ENCODE measurements at places on chromosomes 6 and 20.

DNA sequence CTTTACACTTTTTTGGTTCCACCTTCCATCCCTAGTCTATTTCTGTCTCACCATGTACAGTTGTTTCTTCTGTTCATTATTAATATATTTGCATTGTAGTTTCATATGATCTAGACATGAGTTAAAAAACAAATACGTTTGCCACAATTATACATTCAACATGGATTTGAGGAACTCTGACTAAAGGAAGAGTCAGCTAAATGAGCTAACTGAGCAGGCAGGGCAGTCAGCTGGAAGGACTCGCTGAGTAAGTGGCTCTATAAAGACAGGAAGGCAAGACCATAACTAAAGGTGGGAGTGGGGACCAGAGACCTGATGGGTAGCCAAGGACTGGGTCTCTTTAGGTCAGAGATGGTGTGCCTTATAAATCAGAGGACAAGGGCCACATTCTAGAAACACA is 26.3 kb downstream of the TMX4 start:
- no peak for DNase-seq

- no peak for DNase-seq
These were observed 17.9 kb upstream of the MOCS1 start for GRCh38 chr6:39952167-39952566.

DNA sequence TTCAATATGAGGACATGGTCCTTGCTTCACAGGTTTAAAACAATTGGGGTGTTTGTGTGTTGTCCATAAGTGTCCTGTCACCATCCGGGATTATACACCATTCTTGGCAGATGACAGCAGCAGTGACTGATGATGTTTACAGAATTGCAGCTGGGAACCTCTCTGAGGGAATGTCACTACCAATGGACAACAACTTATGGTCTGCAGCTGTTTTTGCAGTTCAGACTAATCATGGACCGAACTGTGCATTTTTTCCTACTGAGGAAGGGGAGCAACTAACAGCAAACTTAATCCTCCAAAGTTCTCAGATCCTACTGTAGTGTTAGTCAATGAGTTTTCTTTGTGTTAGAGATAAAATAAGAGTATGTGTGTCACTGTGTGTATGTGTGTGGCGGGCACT is 26.0 kb downstream of the FAM229B start:
- DNase-seq, result no peak

GRCh38 chr20:4306206-4306605 is 290.8 kb upstream of the RNF24 start:
- DNase-seq, result no peak

- DNase-seq, result no peak
These were observed 2.9 kb upstream of the IER3 start for GRCh38 chr6:30747300-30747687.

- peak; percentile 90 for DNase-seq
These were observed 123.3 kb downstream of the KIF13A start for GRCh38 chr6:17863901-17864754.

- DNase-seq, result peak; percentile 11
These were observed 34.9 kb upstream of the LOC128125822 start for GRCh38 chr6:63537201-63537958.

- no peak for DNase-seq
These were observed 23.1 kb downstream of the UBE3D start for GRCh38 chr6:83042467-83043053.

GRCh38 chr6:169155481-169155880 is 98.2 kb downstream of the THBS2 start:
- DNase-seq, result no peak

DNA sequence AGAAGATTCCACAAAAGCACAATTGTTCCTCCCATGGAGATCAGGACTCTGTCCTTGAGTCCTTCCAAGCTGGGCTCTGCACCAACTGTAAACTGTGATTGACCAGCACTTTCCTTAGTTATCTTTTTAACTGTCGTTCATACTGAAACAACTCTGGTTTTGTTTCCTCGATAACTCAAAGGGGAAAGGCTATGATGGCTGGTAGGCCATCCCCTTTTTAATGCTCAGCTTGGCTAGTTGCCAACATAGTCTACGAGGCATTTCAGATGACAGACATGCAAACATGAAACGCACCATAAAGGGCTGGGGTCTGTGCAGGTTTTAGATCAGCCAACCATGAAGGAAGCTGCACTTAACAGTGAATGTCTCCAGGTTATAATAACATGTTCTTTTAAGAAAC is 497.1 kb upstream of the ARID1B start:
- no peak for DNase-seq

- no peak for DNase-seq
These were observed 38.3 kb downstream of the ARHGAP18 start for GRCh38 chr6:129671442-129672340.

DNA sequence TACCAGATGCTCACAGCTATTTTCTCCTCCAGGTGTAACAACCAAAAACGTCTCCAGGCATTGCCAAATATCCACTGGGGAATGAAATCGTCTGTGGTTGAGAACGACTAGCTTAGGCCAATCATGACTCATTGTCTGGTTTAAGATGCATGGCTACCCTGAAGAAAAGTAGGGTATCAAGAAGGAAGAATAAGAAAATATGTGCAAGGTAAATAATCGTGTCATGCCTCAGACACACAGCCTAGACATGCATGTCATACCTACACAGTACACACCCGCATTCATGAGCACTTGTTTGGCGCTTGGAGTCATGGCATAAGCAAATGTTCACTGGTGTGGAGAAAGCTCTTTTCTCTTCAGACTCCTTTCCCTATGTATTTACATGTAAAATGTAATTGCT is 745.7 kb downstream of the MAFB start:
- no peak for DNase-seq

DNA sequence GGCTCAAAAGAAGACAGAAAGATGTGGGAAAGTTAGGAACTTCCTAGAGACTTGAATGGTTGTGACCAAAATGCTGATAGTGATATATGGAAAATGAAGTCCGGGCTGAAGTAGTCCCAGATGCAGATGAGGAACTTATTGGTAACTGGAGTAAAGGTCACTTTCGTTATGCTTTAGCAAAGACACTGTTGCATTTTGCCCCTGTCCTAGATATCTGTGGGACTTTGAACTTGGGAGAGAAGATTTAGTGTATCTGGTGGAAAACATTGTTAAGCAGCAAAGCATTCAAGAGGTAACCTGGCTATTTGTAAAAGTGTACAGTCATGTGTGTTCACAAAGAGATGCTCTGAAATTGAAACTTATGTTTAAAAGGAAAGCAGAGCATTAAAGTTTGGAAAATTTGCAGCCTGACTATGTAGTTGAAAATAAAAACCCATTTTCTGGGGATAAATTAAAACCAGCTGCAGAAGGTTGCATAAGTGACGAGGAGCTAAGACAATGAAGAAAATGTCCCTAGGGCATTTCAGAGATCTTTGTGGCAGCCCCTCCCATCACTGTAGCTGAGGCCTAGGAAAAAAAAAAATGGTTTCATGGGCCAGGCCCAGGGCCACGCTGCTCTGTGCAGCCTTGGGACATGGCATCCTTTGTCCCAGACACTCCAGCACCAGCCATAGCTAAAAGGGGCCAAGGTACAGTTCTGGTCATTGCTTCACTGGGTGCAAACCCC is 1692.2 kb downstream of the HACE1 start:
- DNase-seq, result no peak

GRCh38 chr6:6758915-6759654 is 170.6 kb downstream of the LY86 start:
- DNase-seq, result peak; percentile 44

DNA sequence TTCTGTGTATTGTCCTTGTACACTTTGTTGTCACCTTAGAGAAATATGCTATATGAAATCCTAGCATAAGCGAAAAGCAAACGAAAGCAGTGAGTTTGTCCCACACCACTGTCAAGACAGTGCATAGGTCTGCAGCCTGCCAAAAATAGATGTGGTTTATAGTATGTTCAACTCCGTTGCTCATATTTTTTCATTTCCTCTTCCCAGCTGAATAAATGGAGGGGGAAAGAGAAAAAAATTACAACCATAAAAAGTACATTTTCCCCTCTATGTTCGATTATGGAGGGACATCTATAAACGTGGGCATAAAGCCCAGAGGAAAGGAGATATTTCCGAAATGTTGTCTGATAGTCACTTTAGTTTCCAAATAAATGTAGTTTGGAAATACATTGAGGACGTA is 25.8 kb downstream of the PRL start:
- DNase-seq, result no peak

- peak; percentile 78 for DNase-seq
These were observed 57.2 kb upstream of the ARHGAP18 start for GRCh38 chr6:129766959-129767728.

DNA sequence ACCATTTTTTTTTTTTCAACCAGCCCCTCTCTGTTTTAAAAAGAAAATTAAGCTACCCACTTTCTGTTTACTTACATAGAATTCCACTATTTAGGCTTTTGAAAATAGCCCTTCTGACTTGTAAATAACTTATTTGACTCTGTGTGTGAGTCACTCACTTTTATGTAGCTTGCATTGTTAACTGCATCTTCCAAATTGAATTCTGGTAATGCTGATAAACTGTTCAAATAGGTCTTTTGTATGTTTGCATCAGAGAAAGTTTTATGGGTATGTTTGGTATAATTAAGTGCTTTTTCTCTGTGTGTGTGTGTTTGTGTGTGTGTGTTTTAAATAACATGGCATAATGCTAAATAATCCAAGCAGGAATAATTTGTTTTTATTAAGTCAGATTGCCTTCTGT is 360.1 kb downstream of the PLCB1 start:
- no peak for DNase-seq

GRCh38 chr6:56904068-56904467 is 50.8 kb upstream of the BEND6 start:
- no peak for DNase-seq

- no peak for DNase-seq
These were observed 32.9 kb downstream of the TRIM38 start for GRCh38 chr6:25995507-25995906.

DNA sequence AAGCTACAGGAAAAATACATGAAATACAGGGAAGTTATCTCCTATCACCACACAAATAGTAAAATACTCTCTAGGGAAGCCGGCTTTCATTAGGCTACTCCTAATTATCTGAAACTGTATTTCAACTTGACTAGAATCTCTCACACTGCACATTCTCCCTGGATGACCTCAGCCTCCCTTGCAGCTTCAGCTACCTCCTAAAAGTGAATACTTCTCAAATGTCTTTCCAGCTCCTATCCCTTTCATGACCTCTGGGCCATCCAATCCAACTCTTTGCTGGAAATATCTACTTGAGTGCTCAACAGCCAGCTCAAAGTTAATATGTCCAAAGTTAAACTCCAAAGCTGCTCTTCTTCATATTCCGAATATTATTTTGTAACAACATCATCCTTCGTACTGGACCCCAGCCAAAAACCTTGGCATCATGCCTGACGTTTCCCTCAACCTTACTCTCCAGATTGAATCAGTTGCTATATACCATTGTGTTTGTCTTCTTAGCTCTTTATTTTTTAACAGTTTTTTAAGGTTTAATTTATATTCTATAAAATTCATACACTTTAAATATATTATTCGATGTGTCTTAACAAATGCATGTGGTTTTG is 29.4 kb upstream of the KIF6 start:
- peak; percentile 28 for DNase-seq

DNA sequence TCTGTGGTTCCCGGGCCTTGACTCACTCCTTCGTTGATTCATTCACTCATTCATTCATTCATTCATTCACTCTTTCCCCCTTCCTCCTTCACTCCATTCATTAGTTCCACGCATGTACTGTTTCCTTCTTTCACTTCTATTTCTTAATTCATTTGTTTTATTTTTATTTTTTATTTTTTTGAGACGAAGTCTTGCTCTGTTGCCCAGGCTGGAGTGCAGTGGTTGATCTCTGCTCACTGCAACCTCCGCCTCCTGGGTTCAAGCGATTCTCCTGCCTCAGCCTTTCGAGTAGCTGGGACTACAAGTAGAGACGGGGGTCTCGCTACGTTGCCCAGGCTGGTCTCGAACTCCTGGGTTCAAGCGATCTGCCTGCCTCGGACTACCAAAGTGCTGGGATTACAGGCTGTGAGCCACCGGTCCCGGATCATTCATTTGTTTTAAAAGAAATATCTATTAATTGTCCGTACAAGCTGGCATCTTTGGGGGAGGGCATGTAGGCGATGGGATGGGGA is 427 bp upstream of the NFKBIE start:
- no peak for DNase-seq

GRCh38 chr6:168397012-168397411 is 44.0 kb upstream of the SMOC2 start:
- DNase-seq, result no peak

DNA sequence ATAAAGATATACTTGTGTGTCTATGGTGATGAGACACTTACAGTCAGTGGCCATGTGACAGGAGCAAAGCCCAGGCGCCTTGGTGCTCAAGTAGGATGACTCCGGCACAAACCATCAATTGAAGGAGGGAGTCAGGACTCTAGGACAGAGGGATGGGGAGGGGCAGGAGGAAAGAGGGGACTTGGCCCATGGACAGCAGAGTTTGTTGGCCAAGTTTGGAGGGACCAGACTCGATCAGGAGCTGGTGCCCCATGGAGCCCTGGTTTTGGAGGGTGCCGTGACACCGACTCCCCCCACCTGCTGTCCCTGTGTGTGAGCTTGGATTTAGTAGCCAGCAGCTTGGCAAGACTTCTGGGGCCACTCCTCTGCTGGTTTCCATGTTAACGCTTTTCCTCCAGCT is 66.1 kb downstream of the ADNP start:
- no peak for DNase-seq

DNA sequence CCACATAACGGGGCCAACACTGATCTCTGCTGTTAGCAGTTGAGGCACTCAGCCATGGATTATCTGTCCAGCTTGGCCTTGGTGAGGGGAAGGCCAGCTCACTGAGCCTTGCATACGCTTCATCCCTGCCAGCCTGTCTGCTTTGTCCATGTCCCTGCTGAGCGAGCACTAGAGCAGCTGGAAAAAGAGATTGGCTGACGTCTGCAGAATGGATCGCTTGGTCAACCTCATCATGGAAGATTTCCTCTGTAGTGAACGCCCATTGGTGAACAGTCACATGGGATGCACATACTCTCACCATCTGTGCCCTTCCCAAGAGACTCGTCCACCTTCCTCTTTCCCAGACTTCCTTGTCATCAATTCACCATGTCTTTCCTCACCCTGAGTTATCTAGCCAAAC is 26.9 kb downstream of the MUC22 start:
- DNase-seq, result no peak

DNA sequence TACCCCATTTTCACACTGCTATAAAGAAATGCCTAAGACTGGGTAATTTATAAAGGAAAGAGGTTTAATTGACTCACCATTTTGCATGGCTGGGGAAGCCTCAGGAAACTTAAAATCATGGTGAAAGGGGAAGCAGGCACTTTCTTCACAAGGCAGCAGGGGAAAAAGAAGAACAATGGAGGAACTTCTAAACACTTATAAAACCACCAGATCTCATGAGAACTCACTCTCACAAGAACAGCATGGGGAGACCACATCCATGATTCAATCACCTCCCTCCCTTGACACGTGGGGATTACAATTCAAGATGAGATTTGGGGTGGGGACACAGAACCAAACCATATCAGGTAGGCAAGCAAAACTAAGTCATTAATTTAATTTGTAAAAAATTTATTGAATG is 343.2 kb downstream of the FRK start:
- no peak for DNase-seq

All from Daoy (cell line).